ENCODE measurements at places on chromosomes 3 and 15.

- DNase-seq: peak; percentile 49
These were observed 672 bp downstream of the TFRC start for GRCh38 chr3:196081002-196081833.

- no peak for DNase-seq
These were observed 33.4 kb downstream of the SMAD3 start for GRCh38 chr15:67098768-67099282.

- DNase-seq: no peak
These were observed 18.2 kb upstream of the HLTF start for GRCh38 chr3:149104484-149104883.

GRCh38 chr15:78634210-78635145 is 6.5 kb downstream of the CHRNB4 start:
- DNase-seq: no peak

- DNase-seq: no peak
These were observed 29.8 kb upstream of the FAM98B start for GRCh38 chr15:38424101-38424552.

- no peak for DNase-seq
These were observed 146.8 kb downstream of the EPHB1 start for GRCh38 chr3:134941820-134942219.
